ENCODE measurements at places on chromosomes 4 and X. TPM values are rescaled to one million over a fixed set of nuclear protein-coding genes. Genes with fewer than 3 reads are reported as not detected.

Gene GLA
- 219 TPM for total RNA-seq

Gene SATL1
- total RNA-seq: not detected

Gene ARFIP1
- total RNA-seq: 15.5 TPM

Gene F8
- total RNA-seq: 5.5 TPM
